GM23338 (cell line): ENCODE measurements at places on chromosomes 1 and 21. TPM values are rescaled to one million over a fixed set of nuclear protein-coding genes. Genes with fewer than 3 reads are reported as not detected.

TGFB2 gene
- 0.19 and 1.4 TPM in 2 replicates for total RNA-seq

DCST1 gene
- not detected in 2 replicates for total RNA-seq

CD34 gene
- total RNA-seq = 0.07 and 0.23 TPM in 2 replicates

OR6N1 gene
- not detected in 2 replicates for total RNA-seq

OR6K3 gene
- total RNA-seq = not detected in 2 replicates

CADM3 gene
- total RNA-seq = 2.9 and 4.4 TPM in 2 replicates

SYTL1 gene
- total RNA-seq = 4.9 and 5.4 TPM in 2 replicates

RPL11 gene
- total RNA-seq = 859 and 1,126 TPM in 2 replicates

ZMYM1 gene
- total RNA-seq = 51.0 and 51.9 TPM in 2 replicates

IL6R gene
- total RNA-seq = 3.2 and 13.8 TPM in 2 replicates

OR14K1 gene
- 0.31 TPM in 1 of 2 replicates, not detected in the other for total RNA-seq

CRYAA gene
- total RNA-seq = not detected in 2 replicates

CSF3R gene
- not detected in 2 replicates for total RNA-seq

OR2L8 gene
- total RNA-seq = not detected in 2 replicates

S100A8 gene
- not detected in 2 replicates for total RNA-seq

NUAK2 gene
- 10.4 and 15.3 TPM in 2 replicates for total RNA-seq

GPR3 gene
- 6.6 and 9.1 TPM in 2 replicates for total RNA-seq

LRIF1 gene
- total RNA-seq = 31.5 and 32.6 TPM in 2 replicates
